ENCODE measurements at places on chromosomes 3 and 15. TPM values are rescaled to one million over a fixed set of nuclear protein-coding genes. Genes with fewer than 3 reads are reported as not detected.
A peak's percentile ranks its signal among the peaks of the same experiment; 100 is the strongest.

DNA sequence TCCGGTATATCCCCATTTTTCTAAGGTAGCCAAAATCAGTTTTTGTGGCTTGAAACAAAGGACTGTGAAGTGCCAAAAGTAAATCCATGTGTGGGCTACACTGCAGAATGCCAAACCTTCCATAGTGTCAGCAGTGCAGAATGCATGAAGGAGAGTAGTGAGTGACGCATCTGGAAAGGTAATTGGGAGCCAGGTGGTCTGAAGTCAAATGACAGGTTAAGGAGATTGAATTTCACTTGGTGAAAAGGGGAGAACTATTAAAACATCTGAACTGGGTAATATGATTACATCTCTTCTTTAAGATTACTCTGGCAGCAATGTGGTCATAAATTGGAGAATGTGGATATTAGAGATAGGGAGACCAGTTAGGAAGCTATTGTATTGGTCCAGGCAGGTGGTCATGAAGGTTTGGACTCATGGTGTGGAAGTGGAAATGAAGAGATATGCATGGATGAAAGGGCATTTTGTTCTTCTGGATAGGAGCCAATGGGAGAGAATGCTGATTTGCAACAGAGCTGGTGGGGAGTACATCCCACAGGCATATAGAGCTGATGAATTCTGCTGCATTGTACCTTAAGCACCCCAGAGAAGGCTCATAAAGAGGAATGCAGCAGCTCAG lies 118.2 kb downstream of the ECT2 start:
- DNase-seq = no peak

DNA sequence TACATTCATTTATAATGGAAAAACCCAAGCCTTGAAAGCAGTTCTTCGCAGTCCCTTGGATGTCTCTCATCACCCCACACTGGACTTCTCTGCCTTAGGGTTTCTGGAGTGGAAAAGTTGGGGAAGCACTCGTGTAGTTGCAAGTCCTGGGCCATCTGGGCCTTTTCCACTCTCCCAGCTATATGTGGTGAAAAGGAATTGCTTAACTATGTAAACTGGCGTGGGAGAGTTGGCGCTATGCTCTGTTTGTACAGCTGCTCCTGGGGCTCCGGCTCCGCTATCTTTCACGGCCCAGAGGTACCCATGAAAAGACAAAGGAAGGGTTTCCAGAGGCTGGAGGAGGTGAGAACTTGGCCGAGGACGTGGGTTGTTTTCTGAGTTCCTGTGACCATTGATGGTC lies 81.1 kb upstream of the MYZAP start:
- DNase-seq = peak; percentile 95

PLXNA1 gene
- total RNA-seq = 65.6 TPM

GRCh38 chr3:39013289-39013688 lies 38.5 kb downstream of the SCN11A start:
- no peak for DNase-seq

DNA sequence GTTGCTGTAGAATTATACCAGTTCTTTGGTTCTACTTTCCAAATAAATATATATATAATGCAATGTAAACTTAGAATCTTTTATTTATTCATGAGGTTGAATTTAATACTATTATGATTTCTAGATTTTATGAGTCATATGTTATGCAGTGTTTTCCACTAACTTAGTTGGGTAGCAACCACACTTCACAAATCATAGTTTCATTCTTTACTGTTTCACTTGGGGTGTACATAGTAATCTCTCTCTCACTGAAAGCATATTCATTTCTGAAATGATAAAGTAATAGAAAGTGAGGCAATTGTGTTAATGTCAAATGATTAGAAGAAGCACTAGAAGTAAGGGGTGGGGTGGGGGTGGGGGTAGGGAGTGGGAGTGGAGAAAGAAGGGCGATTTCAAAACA lies 52.6 kb downstream of the IQCH start:
- DNase-seq = peak; percentile 50

- peak; percentile 84 for DNase-seq
Observed at GRCh38 chr3:170414202-170414663, 4.4 kb upstream of the CLDN11 start.

DNA sequence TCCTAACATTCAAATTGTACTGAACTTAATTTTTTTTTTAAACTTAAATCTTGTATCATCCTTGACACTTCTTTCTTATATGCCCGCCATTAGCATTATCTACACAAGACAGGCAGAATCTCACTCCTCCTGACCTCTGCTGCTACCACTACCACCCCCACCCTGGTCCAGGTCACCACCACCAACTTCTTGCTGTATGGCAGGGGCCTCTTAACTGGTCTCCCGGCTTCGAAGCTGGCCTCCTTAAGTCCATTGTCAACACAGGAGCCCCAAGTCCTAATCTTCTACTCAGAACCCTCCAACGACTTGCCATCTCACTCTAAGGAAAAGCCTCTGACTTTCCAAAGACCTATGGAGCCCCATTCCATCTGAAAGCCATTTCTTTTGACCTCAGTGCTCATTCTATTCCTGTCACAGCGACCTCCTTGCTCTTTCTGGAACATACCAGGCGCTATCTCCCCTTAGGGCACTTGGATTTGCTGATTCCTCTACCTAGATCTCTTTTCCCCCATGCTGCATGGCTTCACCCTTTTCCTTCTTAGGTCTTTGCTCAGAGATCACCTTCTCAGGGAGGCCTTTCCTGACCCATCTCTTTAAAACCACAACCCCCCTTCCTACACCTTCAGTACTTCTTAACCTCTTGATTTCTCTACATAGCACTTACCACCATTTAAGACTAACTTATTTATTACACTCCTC lies 2.6 kb downstream of the PRC1 start:
- DNase-seq = no peak

DNA sequence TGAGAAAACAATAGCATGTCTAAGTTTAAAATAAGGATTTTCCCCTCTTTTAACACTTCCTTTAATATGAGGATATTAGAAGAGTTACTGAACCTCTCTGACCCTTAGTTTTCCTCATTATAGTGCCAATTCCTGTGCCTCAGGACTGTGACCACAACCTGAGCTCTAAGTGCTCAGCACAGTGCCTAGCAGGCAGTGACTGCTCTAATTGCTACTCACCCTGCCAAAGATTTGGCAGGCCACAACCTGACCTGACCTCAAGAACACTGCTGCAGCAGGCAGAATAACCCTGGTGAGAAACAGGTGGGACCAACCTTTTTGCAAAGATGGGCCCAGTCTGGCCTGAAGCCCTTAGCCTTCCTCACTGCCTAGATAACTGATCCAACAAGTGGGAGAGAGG lies 35.7 kb downstream of the NBEAL2 start:
- DNase-seq = no peak

DNA sequence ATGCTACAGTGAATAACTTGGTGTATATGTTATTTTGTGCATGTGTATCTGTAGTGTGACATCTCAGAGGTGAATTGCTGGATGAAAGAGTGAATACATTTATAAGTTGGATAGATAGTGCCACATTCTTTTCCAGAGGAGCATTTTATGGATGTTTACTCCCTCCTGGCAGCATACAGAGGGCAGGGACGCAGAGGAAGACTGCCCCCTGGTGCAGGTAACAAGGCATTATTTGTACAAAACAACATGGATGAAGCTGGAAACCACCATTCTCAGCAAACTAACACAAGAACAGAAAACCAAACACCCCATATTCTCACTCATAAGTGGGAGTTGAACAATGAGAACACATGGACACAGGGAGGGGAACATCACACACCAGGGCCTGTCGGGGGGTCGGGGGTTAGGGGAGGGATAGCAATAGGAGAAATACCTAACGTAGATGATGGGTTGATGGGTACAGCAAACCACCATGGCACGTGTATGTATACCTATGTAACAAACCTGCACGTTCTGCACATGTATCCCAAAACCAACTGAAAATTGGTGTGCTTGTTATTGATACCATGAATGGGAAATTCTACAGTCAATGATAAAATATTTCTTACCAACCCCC lies 57.9 kb upstream of the CTXND1 start:
- DNase-seq = peak; percentile 25

- no peak for DNase-seq
Observed at GRCh38 chr15:96703091-96703490, 372.6 kb downstream of the NR2F2 start.

GRCh38 chr3:42149975-42150374 lies 58.8 kb downstream of the TRAK1 start:
- DNase-seq = no peak

DNA sequence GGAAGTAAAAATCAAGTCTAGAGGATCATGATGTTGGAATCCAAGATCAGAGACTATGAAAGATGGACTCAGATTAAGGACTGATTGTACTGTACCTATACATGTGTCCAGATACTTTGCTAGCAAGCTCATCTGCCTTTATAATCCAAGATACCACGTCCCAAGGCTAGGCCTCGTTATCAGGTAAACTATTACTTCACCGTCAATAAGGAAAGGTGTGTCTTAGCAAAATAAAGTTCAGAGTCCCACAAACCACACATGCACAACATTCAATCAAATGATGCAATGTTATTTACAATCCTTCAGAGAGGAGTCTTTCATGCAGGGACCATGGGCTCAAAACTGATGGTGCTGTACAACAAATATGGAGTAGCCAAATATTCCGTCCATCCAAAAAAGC lies 1092.9 kb downstream of the IGSF11 start:
- no peak for DNase-seq

CA12 gene
- 5.2 TPM for total RNA-seq

CHRNA3 gene
- not detected for total RNA-seq

GRCh38 chr15:32887090-32887489 lies 169.3 kb downstream of the GREM1 start:
- no peak for DNase-seq

DNA sequence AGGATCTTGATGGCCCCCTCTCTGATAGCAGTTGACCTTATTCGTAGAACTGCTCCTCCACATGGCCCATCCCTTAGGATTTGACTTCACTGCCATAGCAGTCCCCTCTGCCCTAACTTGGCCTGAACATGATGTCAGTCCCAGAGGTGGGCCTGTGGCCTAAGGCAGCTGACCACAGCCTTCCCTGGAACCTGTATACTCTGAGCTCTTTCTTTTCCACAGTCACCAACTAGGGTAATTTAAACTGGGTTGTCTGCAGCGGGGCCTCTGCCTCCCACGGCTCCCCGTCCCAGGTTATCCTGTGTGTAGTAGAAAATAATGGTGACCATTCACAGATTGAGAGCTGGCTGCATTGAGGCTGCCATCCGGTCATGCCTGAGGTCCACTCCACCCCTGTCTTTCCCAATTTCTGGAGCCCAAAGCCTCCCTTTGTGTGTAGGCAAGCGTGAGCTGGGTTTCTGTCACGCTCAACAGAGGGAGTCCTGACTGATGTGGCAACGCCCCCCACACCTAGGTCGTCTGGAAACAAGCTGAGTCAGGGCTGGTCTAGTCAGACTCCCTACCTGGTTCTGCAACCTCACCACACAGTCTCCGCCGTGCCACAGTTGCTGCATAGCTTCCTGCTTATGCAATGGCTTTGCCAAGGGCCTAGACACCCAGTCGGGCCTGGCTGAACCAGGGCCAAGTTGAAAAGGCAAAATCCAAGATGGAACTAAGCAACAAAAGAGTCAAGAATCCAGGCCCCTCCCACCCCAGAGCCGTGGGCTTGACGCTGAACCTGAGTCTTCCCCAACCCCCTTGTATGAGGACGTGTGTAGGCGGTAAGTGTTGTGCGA lies 284.5 kb downstream of the XXYLT1 start:
- DNase-seq = no peak

SIDT1 gene
- not detected for total RNA-seq

GHSR gene
- not detected for total RNA-seq

TLR9 gene
- total RNA-seq = not detected

HHLA2 gene
- total RNA-seq = not detected

- DNase-seq = peak; percentile 30
Observed at GRCh38 chr15:58705105-58705504, 44.4 kb downstream of the ADAM10 start.

- DNase-seq = peak; percentile 59
Observed at GRCh38 chr3:144011251-144011799, 39.7 kb downstream of the DIPK2A start.

- no peak for DNase-seq
Observed at GRCh38 chr3:111824351-111824750, 34.7 kb upstream of the PHLDB2 start.

DNA sequence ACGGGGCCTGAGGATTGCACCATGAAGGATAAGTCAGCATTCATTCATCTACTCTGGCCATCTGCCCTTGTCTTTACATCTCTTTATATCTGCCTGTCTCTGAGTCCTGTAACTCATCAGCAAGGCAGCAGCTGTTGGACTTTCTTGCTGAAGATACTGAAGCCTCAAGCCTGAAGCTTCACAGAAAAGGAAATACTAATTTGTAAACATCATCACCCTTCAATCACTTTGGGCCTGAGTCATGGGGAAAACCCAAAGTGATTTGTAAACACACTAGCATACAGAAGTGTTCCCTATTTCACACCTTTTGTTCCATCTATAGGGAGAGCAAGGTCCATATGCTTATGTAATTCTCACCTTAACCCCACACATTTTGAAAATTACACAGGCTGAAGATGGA lies 928.2 kb downstream of the EPHA3 start:
- DNase-seq = peak; percentile 77

DNA sequence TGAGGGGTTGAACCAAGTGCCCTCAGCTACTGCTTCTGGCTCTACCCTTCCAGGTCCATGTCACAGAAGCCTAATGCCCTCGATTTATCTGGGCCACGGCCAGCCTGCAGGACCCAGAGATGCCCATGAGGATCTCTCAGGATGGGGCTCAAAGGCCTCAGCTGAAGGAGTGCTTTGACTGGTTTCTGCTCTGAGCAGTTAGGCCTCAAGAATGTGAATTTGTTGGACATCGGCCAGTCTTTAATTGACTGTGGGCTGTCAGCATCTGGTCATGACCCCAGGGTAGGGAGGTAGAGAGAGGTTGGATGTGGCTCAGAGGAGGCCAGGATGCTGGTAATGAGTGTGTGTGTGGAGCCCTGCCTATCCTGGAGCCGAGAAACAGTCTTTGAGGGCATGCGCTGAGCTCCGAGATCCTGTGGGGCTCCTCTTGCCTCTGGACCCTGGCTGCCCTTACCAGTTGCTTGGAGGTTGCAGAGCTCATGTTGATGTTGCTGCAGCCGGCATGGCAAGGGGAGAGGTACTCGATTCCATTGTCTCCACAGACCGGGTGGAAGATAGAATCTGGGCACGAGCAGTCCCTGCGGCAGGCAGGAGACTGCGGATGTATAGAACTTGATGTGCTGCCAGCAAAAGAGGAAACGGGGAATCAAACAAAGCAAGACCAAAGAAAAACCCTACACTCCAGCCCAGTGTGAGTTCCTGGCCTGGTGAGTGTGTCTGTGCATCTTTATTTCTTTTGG lies 49.1 kb upstream of the RAB6B start:
- DNase-seq = peak; percentile 81

BSN gene
- total RNA-seq = 0.17 TPM

TRPM1 gene
- total RNA-seq = not detected

TFRC gene
- total RNA-seq = 187 TPM

GRCh38 chr15:57216288-57216687 lies 160.0 kb upstream of the CGNL1 start:
- peak; percentile 94 for DNase-seq

CPNE4 gene
- total RNA-seq = 0.13 TPM

GRCh38 chr3:66642484-66642883 lies 141.7 kb upstream of the LRIG1 start:
- no peak for DNase-seq

- no peak for DNase-seq
Observed at GRCh38 chr15:44542596-44542995, 5.6 kb downstream of the EIF3J start.

CNTN3 gene
- not detected for total RNA-seq

- DNase-seq = no peak
Observed at GRCh38 chr3:62238431-62238830, 134.9 kb downstream of the FEZF2 start.

ADIPOQ gene
- total RNA-seq = not detected

- DNase-seq = no peak
Observed at GRCh38 chr15:92984161-92984560, 84.0 kb downstream of the CHD2 start.

Measured in LHCN-M2 (cell line).